ENCODE measurements at places on chromosomes 2 and 18.

- no peak for DNase-seq
Observed at GRCh38 chr2:46769809-46770208, 145.8 kb downstream of the MCFD2 start.

DNA sequence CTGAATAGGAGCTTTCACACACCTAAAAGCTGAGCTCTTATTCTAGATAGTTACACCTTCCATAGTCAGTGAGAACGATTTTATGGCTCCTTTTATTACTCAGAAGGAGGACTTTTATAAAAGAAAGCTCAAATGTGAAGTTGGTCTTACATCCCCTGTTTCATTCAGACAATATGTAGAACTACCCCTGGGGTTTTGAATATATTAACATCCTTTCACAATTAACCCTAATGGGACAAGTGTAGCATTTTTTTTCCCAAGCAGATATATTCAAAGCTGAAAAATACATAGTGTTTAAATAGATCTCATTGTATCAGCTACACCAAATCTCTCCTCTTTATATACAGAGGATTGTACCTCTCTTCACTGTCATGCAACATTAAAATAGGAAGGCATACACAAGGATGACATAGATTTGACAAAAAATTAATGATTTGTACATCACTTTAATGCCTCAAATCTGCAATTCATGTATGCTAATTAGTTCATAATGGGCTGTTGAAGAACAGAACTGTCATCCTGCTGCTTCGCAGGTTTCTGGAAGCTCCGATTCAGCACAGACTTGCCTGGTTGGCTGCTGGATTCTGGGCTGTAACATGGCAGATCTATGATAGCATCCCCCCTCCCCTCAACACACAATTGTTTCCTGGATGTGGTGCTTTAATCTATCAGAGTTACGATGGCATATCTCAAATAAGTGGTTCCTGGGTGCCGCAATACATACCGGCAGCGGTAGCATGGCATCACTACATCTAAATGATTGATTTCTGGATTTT lies 129.7 kb upstream of the PARD3B start:
- DNase-seq = no peak

DNA sequence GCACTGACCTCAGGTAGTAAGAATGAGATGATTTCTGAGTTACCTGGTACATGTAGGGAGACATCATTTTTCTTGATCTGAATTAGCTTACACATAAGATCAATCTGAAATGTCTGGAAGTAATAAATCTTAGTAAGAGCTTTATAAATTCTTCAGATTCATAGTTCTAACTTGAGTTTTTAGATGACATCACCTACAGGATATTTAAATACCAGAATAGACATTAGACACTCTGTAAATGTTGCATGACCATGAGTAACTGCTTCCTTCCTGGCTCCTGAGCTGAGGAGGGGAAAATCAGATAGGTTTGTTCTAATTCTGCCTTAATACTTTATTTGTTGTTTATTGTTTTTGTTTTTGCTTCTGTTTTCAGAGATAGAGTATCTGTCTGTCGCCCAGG lies 181.8 kb downstream of the PHLPP1 start:
- no peak for DNase-seq

DNA sequence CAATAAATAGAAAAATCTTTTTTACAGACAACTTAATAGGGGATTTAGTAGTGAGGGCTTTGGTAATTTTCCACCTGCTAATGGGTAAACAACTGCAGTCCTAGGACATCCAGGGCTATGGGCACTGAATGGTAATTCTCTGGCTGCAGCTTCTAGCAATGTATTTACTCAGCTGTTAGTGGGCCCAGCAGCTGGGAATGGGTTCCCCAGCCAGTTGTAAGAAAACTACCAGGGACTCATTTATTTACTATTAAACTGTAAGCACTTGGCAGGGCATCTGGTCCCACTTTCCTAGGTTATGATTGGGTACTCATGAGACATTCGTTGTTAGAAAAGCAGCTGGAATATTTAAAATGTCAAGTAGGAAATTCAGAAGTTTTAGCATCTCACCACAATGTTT lies 363.8 kb upstream of the TRIB2 start:
- DNase-seq = no peak

DNA sequence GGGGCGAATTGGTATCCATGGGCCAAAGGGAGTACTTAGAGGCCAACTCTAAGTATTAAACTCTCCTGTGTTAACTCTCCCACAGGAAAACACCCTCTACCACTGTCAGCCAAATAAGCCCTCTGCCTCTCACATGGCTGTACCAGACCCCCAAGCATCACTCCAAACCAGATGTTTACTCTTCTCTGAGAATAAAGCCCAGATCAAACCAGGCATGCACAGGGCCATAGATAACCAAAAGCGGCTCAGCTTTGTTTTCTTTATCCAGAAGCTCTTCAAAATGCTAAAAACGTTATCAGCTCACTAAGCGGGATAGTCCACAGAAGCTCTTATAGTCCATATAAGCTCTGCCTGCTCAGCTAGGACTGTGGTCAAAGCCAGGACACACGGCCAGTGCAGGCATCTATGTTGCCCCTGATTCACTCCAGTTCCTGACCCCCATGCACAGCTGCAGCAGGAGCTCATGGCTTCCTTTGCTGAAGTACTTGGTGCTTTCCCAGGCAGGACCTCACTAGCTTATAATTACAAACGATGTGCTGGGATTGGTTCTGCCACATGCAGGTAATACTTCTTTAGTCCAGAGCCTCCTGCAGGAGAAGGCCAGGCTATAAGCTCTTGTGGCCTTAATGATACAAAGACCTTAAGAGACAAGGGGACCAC lies 21.0 kb upstream of the SEMA4C start:
- DNase-seq = no peak

- DNase-seq = no peak
Observed at GRCh38 chr18:75546964-75547363, 119.5 kb upstream of the SMIM21 start.

- no peak for DNase-seq
Observed at GRCh38 chr18:68865021-68865420, 67.1 kb downstream of the CCDC102B start.

DNA sequence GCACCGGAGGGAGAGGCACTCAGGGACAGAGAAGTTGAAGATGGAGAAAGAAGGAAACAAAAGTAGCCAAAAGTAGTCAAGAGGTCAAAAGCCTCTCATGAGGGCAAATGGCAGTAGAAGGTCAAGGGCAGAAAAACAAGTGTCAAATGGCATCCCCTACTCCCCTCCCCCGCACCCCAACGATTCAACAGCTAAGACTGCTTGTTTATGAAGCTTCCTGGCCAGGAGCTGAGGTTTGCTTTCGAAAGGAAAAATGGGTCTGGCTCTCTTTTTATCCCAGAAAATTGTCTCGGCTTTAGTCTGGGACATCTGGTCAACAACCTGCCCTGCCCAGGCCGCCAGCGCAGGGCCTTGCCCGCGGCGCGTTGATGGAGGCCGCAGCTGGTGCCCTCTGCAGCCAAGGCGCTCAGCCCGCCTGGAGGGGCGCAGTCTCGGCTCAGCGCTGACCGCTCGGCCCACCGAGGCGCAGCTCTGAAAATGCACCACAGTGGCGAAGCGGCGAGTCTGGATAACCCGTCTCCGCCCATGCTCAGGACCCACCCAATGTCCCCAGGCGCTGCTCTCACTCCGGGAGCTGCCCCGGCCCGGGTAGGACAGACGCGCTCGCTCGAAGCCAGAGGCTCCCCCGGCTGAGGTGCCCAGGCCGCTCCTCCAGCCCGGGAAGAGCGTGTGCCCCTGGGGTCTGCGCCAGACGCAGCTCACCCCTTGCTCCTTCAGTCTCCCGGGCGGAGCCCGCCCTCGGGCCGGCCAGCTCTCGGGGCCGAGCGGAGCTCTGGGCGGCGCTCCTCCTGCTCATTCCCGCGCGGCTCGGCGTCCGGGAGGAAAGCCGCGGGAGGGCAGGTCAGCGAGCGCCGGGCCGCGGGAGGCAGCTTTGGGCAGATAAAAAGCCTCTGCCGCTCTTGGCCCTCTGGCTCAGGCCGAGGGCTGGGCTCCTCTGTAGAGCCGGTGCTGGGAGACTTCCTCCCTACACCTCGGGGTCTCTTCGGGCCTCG lies 1.8 kb upstream of the TBR1 start:
- DNase-seq = no peak

- DNase-seq = no peak
Observed at GRCh38 chr2:183348492-183348891, 224.2 kb downstream of the NUP35 start.

DNA sequence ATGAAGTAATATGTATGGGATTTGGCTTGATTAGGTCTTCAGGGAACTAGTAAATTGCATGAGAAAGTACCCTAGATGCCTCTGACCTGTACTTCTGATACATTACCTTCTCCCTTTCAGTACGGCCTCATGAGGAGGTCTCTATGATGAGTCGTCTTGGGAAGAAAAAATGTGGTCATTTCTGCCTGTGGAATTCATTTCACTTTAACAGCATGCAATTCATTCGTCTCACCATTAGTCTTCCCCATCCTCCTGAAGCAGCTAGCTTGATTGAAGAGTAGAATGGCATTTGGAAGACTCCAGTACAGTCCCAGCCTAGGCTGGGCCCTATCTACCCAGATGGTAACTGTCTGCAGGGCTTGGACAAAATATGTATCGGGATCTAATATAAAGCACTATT lies 52.2 kb downstream of the TMX3 start:
- no peak for DNase-seq

GRCh38 chr2:64808092-64808491 lies 154.4 kb upstream of the SERTAD2 start:
- DNase-seq = no peak

- no peak for DNase-seq
Observed at GRCh38 chr2:90645-91312, 44.5 kb upstream of the FAM110C start.

GRCh38 chr18:66819235-66819634 lies 215.3 kb upstream of the CDH19 start:
- no peak for DNase-seq

GRCh38 chr2:143491131-143491530 lies 361.9 kb downstream of the ARHGAP15 start:
- no peak for DNase-seq

DNA sequence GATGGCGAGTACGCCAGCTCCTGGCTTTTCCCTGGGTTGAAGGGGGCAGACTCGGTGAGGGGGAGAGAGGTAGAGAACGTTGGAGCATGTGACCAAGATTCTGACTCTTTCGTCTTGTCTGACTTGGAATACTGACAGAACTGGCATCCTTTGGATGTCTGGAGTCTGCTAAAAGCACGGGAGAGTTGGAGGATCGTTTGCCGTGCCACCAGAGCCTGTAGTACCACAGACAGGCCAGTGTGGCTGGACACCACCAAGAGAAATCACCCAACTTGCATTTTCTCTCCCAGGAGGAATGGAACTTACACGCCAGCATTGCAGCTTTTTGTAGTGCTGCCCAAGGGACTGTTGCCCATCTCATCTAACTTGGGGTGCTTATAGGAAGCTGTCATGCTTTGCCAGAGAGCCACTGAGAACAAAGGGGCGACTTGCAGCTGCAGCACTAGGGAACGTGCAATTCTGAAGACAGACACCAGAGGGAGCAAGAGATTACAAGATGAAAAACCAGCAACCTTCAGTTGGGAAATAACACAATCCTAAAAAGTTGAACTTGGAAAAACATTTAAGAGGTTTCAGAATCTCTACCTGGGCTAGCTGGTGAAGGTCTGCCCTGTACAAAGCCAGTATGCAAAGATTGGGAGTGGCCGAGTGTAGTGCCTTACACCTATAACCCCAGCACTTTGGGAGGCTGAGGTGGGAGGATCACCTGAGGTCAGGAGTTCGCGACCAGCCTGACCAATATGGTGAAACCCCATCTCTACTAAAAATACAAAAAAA lies 24.1 kb downstream of the PSMG2 start:
- DNase-seq = no peak
